ENCODE measurements at places on chromosomes 2 and 18.

GRCh38 chr2:43340945-43341356 lies 114.5 kb upstream of the ZFP36L2 start:
- DNase-seq = no peak

DNA sequence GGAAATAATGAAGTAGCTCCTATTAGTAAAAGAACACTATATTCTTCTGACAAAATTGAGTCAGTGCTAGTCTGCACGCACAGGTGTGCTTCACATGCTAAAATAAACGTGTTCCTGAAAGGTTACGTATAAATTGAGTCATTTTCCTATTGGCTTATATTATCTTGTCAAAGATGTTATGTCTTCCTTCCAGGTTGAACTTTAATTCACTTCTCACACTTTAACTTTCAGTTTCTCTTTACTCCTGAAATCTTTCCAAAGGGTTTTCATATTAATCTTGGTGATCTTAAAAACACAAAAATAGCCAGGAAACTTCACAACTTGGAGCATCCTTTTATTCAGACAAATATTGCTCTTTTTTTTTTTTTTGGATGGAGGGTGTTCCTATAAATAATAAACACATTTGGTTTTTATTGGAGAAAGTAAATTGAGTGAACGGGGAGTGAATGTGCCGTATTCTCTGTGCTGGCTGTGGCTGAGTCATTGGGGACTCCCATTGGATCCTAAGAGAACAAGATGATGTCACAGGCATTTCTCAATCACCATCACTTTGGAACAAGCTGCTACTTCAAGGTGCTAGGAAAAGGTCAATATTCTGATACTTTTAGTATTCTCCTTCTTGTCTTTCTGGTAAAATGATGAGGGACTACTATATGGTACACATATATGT lies 150.2 kb upstream of the SPATS2L start:
- DNase-seq = peak; percentile 44

GRCh38 chr2:44118257-44118656 lies 50.4 kb upstream of the PPM1B start:
- DNase-seq = no peak

DNA sequence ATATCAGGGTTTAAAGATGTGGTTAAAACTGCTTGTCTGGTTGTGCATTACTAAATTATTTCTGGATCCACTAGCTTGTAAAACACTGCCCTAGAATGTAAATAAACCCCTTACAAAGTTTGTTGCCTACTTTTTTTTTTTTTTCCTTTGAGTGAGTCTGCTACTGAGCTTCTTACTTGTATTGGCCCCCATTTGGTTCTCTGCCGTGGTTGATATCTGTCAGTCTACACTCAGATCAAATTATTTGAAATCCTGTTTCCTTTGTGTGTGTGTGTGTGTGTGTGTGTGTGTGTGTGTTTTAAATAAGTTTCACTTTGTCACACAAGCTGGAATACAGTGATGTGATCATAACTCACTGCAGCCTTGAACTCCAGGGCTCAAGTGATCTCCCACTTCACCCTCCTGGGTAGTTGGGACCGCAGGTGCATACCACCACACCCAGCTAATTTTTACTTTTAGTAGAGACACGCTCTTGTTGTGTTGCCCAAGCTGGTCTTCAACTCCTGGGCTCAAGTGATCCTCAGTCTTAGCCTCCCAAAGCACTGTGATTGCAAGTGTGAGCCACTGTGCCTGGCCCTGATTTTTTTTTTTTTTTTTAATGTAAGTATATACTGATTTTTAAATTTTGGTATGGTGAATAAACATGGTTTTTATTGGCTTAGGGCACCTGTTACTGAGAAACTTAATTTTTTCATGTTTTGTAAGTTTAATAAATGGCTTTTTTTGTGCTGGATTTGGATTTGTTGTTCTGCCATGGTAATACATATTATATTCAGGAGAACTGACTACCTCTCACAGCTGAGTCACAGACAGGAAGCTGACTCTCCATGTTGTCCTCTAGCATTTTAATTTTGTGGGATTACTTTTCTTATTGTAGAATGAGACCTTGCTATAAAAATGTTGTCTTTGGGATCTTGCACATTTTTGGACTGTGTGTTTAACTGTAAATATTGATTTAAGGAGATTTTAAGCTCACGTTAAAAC lies 48.5 kb downstream of the MAP4K4 start:
- DNase-seq = no peak

DNA sequence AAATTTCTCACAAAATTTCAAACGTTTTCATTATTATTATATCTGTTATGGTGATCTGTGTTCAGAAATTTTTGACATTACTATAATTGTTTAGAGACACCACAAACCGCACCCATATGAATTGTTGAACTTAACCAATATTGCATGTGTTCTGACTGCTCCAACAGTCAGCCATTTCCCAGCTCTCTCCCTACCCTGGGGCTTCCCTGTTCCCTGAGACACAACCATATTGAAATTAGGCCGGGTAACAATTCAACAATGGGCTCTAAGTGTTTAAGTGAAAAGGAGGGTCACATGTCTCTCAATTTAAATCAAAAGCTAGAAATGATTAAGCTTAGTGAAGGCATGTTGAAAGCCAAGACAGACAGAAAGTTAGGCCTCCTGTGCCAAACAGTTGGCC lies 424.0 kb downstream of the DSC3 start:
- DNase-seq = no peak

GRCh38 chr18:2424420-2424819 lies 146.9 kb downstream of the METTL4 start:
- no peak for DNase-seq

DNA sequence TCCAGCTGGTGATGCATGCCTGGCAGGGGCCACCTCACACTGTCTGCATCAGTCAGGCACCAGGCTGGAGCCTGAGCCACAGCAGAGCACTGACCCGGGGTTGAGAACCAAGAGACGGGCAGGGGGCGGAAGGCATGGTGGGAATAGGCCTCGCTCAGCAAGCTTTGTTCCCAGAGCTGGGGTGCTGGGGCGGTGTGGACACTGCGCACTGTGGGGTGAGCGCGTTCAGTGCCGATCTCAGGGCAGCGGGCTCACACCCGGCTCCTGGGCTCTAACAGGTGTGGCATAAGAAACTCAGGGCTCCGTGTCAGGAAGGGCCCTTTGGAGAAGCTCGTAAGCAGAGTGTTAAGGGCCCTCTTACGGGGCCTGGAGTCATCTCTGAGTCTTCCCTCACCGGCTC lies 15.7 kb downstream of the SH3RF3 start:
- no peak for DNase-seq

DNA sequence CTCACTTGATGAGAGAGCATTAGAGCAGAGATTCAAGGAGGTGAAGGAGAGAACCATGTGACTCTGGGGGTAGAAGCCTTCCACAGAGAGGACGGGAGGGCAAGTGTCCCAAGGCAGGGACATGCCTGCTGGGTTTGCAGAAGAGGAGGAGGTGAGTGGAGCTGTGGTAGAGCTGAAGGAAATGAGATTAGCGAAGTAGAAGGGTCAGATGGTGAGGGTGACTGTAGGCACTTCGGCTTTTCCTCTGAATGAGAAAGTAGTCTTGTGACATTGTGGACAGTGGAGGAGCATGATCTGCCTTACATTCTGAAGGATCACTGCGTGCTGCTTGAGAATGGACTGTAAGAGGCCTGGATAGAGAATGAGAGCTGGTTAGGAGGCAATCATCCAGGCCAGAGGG lies 126.0 kb downstream of the NXPH2 start:
- no peak for DNase-seq

DNA sequence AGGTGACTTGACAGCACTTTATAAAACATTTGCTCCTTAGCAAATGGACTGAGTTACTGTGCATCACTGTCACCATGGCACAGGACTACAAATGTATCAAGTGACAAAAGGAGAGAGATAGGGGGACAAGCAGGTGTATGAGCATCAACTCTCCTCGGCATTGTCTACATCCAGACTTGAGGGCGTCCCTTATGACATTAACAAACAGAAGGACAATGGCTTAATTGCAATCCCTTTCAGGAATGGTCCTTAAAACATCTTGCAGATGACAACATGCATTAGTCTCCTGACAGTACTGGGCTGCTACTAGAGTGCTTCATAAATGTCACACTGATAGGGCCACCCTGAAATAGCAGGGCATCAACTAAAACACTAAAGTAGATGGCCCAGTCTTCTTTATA lies 198.8 kb downstream of the PDE1A start:
- DNase-seq = no peak

- DNase-seq = no peak
Observed at GRCh38 chr2:103788951-103789350, 1027.1 kb downstream of the TMEM182 start.

DNA sequence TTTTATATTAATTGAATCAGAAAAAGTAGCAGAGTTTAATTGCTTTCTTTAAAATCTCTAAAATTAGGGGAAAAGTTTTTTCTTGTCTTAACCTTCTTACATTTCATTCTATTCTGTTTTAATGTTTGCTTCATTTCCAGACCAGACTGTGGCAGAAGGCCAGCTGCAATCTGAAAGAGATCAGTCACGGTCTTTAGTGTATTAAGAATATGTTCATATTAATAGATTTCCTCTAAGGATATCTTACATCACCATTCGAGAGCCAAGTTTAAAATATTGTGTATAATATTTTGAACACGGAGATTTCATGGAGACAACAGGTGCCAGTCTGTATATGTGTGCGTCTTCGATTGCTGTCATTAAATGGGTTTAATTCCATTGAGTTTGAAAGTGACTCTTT lies 230.9 kb upstream of the ZSWIM2 start:
- DNase-seq = no peak

DNA sequence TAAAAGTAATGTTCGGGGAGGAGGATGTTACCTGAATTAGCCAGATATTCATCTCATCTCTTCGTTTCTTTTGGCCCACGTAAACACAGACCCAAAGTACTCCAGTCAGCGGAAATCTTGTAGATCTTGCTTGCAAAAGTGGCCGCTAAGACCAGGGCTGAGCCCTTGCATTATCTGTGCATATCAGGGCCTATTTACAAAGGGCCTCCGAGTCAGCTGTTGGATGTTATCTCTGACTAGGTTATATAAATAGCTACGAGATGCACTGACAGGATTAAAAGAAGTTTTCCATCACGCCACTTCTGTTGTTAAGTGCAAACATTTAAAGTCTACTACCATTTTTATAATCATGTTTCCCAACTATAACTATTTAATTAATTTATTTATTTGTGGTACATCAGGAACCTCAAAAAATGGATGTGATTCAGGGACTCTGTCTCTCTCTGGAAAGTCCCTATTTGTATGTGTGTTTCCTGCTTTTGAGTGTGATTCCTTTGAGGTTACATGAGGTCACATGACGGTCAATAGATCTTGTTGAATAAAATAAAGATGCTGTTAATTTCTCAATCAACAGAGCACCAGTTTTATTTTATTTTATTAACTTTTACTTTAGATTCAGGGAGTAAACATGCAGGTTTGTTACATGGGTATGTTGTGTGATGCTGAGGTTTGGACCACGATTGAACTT lies 46.8 kb upstream of the MBOAT2 start:
- no peak for DNase-seq

DNA sequence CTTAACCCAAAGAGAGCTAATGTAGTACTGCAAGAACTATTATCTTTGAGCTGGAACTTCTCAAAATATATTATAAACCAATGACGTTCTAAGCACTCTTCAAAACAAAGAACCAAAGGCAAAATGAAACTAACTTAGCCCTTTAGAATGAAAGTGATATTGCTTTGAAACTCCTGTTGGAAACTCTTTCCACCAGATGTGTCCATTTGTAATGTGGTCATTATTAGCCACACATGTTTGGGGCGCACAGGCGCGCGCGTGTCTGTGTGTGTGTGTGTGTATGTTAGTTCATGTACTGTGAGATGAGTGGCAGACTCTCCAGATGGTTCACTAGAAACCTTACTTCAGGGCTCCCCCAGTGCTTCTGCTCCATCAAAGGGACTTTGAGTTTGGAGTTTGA lies 323.4 kb downstream of the BCL11A start:
- DNase-seq = no peak

DNA sequence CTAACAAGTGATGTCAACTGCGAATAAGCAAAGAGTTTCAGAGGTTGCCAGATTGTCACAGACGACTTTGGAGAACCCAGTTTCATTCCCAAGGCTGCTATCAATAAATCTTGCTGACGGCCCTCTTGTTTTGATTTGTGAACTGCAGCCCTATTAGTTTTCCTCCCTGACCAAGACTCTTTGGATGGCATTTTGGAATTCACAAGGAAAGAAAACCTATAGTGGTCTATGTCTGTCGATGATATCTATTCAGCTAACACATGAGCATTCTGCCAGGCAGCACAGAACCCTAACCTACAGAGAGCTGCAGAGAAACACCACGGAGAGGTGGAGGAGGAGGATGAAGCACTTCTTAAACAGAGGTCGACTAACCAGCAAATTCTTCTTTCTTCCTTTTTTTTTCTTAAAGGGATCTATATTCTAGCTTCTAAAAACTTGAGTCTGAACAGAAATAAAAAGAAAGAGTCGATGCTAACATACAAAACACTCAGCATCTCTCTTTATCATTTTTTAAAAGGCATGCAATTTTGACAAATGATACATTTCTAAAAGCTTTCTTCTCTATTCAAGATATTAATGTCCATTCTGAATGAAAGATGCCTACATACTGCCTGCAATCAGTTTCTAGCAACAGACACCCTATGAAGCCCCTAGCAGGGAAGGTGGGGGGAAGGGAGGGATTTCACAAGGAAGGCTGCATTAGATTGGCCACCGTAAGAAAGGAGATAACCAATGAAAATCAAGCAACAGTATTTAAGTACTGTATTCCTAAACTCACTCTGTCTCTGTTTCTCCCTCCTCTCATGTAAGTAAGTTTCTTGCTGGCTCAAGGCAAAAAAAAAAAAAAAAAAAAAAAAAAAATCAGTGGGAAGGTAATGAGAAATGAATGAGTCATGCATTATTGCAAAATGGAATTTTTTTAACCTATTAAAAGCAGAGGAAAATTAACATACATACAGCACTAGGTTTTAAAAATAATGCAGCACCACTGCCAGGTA lies 83.0 kb upstream of the CHRNA1 start:
- no peak for DNase-seq

GRCh38 chr2:221397187-221397586 lies 174.9 kb downstream of the EPHA4 start:
- no peak for DNase-seq

DNA sequence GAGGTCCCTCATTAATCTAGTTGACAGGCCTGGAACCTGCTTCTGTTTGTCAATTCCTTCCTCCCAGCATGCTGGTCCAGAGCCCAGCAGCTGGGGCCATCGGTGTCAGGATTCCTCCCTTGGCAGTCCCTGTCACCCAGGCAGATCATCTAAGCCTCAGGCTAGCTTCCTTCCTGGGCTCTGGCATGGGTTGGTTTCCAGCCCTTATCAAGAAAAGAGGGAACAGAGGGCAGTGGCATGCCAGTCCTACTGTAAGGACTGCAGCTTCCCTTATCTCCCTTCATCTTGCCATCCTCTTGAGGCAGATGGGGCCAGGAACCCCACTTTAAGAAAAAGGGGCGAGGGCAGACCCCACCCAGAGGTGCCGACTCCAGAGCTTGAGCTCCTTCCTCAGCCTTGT lies 10.9 kb upstream of the KCNK3 start:
- no peak for DNase-seq

GRCh38 chr2:58574873-58575272 lies 333.7 kb upstream of the FANCL start:
- no peak for DNase-seq

All from lower leg skin (tissue), 4 donors.